ENCODE measurements at places on chromosomes 5 and 9.

DNA sequence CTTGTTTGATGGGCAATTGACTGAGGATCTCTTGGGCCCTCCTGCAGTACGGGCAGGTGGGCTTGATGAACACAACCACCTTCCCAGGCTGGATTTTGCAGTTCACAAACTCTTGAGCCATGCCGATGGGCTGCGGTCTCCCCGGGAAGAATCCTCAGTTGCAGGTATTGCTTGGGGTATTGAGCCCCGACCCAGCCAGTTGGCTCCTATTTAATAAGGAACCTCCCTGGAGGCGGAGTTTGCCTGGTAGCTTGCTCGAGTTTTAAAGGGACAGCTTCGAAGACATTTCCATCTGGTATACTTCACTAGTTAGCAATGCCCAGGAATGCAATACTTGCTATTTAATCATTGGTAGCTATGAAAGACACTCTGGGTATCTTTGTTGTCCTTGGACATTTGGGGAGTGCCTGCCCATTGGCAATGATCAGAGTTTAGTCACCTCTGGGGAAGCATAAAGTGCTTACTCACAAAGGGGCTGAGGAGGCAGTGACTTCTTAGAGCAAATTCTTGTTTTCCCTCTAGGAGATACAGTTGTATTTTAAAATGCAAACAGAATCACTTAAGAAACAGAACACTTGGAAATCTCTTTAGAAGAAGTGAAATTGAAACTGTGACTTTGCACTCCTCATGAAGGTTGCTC, at the start of gene GLRX:
TSS of gene GLRX (minus strand) at position 185 of the 640 bp plus-strand sequence. CDS start at position 121, 64 bp downstream.
- peak; percentile 83 for DNase-seq

DNA sequence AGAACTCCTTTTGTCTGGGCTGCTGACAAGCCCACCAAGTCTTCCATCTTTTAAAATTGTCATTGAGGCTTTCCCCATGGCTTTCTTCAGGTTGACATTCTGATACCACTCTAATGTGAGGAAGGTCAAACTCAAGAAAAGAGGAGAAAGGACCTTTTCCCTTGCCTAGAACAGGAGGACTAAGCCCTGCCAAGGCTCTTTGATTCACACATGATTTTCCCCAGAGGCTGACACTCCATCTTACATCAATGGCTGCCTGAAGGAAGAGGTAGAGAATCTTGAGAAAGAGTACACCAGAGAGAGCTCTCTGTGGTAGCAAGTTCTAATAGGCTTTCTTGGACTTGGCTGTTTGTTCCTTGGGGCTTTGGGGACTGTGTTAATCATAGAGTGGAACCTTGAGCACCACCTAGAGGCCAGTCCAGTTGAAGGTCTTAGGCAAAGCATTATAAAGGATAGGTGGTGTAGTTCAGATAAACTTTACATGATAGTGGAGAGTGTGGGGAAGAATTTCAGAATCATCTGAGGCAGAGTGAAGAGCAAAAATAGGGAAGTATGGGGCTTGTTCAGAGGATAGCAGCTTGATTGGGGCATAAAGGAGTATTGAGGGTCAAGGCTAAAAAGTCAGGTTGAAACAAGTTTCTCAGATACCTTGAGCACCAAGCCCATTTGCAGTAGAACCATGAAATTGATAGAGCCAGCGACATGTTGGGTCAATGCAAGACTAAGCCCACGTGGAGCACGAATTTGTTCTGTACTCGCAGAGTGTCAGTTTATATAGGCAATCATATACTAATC, 36.7 kb downstream of the NDFIP1 start:
- peak; percentile 59 for DNase-seq

DNA sequence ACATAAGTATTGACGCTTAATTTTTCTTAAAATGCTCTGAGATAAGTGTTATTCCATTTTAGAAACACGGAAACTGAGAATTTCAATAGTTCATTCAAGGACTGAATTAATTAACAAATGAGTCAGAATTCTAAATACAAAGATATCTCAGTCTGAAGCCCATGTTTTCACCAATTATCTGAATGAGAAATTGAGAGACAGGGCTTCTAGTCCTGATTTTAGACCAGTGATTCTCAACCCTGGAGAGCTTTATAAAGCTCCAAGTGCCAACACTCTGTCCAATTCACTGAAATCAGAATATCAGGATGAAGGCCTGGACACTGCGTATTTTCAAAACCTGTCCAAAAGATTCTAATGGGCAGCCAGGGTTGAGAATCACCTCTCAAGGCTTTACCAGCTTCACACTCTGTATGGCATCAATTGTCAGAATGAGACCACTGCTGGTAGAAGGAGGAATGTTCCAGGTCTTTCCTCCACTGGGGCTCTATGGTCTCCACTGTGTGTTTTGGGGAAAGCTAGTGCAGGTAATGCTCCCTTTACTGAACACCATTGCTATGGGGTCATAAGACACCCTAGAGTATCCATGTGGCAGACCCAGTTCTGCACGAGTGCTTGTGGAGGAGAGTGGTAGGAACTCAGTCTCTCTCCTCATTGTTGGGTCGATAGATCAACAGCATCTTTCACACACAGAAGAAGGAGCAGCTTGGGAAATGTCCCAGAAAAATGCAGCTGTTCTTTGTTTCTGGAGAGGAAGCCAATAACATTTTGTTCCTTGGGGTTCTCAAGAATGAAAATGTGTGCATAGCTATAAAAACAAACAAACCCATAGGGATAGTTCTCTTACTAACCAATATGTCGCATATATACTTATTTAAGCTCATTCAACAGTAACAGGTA, 99.7 kb upstream of the OSMR start:
- DNase-seq: no peak

DNA sequence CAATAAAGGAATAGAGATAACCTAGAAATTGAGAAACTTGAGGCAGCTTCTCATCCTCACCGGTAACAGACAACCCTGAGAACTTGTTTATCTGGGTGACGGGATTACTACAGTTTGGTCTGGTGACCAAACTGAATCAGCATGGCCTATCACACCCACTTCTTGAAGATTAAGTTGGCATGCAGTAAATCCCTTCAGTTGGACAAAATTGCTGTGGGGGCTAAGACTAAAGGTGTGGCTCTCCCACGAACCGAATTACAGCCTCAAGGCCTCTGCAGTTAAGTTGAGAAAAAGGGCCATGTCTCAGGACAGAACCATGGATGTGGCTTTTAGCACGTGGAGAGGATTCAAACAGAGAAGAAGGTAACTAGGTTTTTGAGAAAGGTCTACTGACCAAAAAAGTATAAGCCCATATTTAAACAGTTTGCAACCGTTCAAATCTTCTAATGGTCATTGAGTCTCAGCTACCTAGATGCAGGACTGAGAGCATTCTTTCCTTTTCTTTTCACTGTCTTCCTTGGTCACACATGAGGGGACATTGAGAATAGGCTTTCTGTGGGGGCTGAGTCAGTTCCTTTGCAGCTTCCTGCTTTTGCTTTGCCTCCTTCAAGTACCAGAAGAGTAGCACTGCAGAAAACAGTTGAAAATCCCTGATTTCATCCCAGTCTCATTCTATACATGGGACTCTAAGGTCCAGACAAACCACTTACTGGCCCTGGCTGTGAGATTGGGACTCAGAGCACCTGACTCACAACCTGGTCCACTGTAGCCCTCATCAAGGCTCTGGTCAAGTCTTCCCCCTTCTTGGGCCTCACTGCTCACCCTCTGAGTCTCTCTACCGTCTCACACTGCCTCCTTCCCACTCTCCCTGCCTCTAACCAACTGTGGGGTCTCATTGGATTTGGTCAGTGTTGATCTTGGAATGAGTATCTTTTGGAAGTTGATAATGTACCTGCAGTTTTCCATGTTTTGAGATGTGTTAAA, 30.9 kb downstream of the PDE6A start:
- no peak for DNase-seq

DNA sequence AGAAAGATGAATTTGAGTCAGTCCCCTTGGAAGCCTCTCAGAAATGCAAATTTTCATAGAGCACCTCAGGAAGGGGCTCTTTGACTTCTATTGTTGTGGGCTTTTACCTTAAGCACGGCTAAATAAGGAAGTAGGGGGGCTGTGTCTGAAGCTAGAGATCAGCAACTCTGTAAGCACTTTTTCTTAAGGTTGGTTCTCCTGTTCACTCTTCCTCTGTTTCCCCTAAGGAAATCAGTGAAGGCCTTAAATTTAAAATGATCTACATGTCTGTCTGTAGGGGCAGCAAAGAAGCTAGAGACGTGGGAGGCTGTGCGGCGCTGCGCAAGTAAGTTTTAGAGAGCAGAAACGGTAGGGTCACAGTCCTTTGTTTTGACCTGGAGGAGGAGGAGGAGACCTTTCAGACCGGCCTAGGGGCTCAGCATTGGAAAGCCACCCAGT, 1.2 kb upstream of the CDC14B start:
- DNase-seq: no peak

- DNase-seq: no peak
Observed at GRCh38 chr9:89431930-89432725, 65.8 kb downstream of the SEMA4D start.

DNA sequence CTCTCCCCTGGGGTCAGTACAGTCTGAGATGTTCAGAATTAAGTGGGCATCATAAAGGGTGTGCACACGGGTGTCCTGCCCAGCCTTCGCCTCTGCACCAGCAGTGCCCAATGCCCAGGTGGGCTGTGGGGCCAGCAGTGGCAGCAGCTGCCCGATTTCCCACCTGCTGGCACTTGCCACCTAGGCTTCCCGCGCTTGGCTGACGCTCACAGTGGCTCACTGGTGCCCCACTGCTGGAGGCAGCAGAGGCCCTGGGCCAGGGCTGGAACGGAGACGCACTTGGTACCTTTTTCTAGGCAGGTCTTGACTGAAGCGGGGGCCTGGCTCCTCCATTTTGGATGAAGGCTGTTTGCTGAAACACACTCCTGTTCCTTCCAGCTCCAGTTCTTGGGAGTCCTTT, 17.0 kb downstream of the MRNIP start:
- no peak for DNase-seq

GRCh38 chr9:117574099-117574498, 130.1 kb upstream of the TLR4 start:
- DNase-seq: no peak

GRCh38 chr9:126222363-126222834, 104.2 kb upstream of the MVB12B start:
- no peak for DNase-seq

- DNase-seq: no peak
Observed at GRCh38 chr9:81819859-81820546, 108.2 kb upstream of the SPATA31D4 start.

- no peak for DNase-seq
Observed at GRCh38 chr5:179298181-179298993, 46.9 kb downstream of the ADAMTS2 start.

DNA sequence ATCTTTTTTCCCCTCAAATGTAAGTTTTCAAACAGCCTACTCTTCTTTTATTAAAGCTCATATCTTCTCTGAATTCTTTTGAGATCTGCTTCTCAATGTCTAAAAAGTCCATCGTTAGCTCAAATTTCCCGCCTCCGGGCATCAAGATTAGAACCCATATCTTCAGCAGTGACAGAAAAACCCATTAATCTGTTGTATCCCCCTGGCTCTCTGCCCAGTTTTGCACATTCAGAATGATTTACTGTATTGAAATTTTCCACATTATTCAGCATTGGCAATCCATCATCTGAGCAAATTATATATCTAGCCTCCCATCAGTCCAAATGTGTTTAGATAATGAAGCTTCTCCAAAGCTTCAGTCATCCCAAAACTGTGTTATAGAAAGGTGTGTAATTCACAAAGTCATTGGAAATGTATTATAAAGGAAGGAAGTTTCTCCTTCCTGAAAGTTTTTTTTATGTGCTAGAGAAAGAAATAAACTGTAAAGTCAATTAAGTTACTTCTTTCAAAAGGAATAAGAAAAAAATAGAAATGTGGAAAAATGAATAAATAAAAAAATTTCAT, 849.9 kb downstream of the MAT2B start:
- DNase-seq: no peak

GRCh38 chr9:96067004-96067403, 191.5 kb downstream of the ERCC6L2 start:
- no peak for DNase-seq

DNA sequence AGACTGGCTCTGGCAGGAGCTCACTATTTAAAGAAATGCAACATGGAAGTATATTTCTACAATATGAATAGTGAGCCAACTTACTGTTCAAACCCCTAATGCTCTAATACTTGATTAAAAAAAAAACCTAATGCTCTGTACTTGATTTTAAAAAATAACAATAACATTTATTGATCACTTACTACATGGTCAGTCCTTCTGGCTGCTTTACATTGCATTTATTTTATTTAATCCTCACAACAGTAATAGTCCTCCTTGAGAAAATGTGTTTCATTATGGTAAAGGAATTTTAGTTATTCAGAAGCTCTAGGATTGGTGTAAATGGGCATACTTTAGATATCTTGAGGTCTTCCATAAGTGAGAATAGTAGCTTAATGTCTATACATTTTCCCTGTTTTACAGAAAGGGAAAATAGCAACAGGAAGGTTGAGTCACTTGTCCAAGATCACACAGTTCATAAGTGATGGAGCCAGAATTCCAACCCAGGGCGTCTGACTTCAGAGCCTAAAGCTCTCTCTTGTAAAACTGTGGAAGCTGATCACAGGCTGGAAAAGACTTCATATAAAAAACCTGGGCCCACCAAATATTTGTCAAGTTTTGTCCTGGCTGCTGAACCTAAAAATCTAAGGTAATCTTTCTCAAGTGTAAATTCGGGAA, 1.0 kb downstream of the STARD4 start:
- no peak for DNase-seq

GRCh38 chr5:109682383-109682782, 7.3 kb upstream of the MAN2A1 start:
- DNase-seq: no peak

DNA sequence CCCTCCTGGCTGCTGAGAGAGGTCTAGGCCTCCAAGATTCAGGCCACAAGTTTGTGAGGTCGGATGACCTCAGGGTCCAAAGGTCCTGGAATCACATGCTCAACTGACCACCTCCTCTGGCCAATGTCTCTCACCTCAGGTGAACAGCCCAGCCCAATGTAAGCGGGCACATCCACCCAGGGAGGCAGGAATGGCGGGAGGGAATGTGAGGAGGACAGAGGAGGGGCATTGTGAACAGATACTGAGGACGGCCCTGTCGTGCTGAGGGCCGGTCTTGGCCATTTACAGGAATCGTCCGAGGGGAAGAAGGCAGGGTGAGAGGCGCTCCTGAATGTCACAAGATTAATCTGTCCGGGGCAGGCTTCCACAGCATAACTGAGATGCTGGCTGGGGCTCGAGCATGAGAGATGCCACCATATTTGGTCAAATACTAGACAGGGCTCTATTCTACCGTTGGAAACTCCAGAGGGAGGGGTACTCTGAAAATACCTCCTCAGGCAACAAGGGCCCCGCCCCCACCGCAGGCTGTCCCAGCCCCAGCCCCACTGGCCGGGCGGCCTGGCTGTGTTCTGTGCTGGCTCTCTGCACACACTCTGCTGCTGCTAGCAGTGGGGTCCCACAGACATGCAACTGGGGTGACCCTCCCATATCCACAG, 1.5 kb upstream of the IL17B start:
- no peak for DNase-seq

DNA sequence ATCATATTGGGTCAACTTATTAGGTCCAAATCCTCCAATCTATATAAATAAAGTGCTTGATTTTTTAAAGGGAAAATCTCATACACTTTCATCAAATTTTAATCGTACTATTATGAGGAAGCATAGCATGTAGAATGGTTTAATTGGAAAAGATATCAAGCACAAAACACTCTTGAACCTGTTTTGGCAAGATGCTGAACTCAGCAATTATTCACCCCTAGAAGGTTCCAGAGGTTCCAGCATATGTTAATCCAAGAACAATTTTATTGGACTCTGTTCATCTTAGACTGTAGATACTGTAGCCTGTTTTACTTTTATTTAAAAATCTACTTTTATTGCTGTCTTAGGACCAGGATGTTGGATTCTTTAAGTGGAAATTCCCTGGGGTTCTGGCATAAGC, 92.4 kb upstream of the LHFPL2 start:
- DNase-seq: no peak
